ENCODE measurements at places on chromosomes 2 and 18.

GRCh38 chr18:11983592-11983991, 2.3 kb downstream of the IMPA2 start:
- DNase-seq: no peak

DNA sequence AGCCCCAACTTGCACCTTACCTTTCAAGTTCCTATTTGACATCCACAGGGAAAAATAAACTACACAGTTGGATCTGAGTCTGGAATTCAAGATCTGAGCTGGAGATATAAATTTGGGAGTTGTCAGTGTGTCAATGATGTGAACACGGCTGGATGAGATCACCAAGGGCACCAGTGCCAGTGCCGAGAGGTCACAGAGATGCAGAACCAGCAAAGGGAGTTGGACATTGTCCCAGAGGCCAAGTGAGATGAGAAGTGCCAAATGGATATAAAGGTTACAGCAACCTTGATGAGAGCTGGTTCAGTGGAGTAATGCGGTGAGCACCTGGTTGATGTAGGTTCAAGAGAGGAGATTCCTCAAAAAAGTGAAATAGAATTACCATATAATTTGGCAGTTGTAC, 24.8 kb downstream of the LRRFIP1 start:
- DNase-seq: no peak

GRCh38 chr2:75199428-75200011, at the start of gene TACR1:
Gene TACR1 (minus strand): TSS chr2:75199520. CDS start chr2:75198934, 586 bp downstream.
- no peak for DNase-seq

DNA sequence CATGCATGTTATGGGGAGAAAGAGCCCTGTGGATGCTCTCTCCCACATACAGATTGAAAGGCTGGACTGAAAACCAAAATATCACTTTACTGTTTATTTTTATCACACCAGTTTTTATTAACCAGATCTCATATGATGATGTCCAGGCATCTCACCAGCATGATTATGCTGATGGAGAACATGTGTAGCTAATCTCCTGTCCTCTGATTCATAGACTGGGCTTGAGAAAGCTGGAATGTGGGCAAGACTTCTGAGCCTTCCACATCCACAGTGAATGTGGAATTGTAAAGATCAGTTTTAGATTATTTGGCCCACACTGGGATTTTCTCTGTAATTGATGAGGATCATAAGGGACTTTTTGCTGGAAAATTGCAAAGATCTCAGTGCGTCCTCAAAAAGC, 137.9 kb downstream of the ICOS start:
- no peak for DNase-seq

- no peak for DNase-seq
These were observed 1.2 kb upstream of the MZT2A start for GRCh38 chr2:131493199-131493968.

- DNase-seq: peak; percentile 63
These were observed 39.5 kb upstream of the CYP1B1 start for GRCh38 chr2:38115216-38116032.

GRCh38 chr2:5540856-5541255, 151.3 kb upstream of the SOX11 start:
- no peak for DNase-seq

- DNase-seq: no peak
These were observed 96.0 kb downstream of the SMAD7 start for GRCh38 chr18:48854780-48855179.

DNA sequence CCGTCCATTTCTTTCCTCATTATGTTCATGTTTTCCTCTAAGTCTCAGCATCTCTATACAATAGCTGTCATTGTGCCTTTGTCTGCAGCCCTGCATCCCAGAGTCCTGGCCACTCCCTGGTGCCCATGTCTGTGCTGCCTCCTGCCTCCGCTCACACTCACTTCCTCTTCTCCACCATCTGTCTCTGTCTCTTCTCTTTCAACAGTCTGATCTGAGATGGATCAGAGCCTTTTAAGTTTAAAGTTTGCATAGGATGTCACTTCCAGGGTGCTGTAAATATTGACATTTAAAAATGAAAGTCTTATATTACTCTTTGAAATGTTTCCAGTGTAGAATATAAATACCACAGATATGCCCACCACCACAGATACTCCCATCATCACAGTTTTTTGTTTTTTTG, 42.7 kb downstream of the UBE2F start:
- DNase-seq: no peak

GRCh38 chr2:109555346-109555900, 58.3 kb downstream of the SEPTIN10 start:
- no peak for DNase-seq

GRCh38 chr2:239013678-239013976, 165.7 kb downstream of the TWIST2 start:
- DNase-seq: no peak

GRCh38 chr2:162071001-162071400, 3.0 kb downstream of the DPP4 start:
- DNase-seq: no peak

GRCh38 chr18:53531187-53531586, 693.3 kb downstream of the MBD2 start:
- DNase-seq: no peak
